ENCODE measurements at places on chromosomes 7 and 10.
A peak's percentile ranks its signal among the peaks of the same experiment; 100 is the strongest.

DNA sequence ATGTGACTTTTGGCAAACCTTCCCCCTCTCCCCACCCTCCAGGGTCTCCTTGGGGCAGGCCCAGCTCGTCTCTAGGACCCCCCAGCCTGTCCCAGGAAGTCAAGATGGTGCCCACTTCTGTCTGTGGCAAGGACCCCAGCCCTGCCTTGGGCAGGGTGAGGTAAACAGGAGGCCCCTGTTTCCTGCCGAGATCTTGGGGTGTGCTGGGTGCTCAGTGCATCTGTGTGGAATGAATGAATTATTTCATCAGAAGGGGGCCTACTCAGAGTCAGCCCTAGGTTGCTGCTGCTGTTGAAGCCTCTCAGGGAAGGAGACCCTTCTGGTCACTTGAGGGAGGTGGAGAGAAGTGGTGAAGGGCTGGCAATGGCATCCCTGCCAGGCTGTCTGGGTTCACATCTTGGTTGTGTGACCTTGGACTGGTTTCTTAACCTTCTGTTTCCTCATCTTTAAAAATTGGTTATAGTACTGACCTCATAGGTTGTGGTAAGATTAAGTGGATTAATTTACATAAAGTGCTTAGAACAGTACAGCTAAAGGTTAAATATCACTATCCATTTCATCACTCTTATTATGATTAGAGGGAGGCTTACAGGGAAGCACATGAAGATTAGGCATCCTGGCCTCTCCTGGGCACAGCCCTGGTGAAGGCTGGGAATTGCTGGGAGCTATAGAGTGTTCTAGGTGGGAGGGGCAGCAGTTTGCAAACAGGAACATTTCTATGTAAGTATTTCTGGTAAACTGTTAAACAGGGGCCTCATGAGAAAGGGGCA lies 67.7 kb downstream of the ZMIZ1 start:
- DNase-seq = no peak

DNA sequence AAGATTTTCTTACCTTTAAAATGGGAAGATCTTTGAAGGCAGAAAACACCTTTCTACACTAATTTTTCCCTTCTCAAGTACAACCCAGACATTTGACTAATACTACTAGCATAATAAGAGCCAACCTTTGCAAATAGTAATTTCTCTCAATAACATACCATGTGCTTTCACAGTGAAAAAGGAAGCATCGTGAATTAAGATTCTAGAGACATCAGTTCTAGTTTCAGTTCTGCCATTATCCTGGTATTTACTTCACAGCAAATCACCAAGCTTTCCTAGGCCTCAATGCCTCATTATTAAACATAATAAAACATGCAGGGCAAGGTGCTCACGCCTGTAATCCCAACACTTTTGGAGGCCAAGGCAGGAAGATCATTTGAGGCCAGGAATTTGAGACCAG lies 24.9 kb downstream of the GSAP start:
- no peak for DNase-seq

DNA sequence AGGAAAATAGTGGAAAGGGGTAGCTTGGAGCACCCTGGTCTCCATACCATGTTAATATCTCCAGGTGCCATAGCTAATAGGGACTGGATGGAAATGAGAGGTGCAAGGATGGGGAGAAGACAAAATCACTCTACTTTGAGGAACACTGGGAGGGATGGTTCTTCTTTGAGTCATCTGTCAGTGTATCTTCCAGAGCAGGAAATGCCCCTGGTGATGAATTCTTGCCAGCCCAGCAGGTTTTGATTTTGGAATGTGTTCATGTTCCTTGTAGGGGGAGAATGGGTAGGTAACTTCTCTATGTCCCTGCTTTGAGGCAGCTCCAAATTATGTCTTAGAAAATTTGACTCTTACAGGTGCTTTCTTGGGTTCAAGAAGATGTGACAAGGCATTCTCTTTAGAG lies 177.0 kb upstream of the GLI3 start:
- DNase-seq = no peak

DNA sequence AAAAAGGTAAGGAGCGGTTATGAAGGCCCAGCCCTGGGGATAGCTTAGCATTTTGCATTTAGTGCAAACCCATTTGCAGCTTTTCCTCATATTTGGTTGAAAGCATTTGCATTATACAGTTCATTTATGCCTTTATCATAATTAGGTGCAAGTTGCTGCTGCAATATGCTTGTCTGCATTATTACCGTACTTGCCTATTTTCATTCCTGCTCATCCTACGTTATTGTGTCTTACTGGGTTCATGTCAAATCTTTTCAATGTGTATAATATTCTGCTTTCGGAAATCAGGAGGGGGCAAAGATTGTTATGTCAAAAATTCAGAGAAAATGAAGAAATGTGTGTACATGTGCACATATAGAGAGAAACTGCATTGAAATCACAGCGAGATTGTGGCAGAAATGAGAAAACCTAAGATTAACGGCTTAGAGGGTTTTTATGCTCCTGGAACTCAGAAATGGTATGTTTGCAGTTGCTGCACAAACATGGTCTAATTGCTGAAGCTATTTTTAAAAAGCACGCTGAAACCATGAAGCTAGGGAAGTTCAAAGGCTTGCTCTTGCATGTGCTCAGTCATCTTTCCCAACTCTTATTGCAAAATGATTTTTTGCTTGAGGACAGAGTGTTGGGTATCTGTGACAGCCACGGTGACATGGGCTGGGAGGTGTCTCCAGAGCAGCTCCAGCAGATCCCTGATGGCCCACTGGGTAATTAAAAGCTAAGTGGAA lies 613.2 kb downstream of the SDK1 start:
- DNase-seq = no peak

GRCh38 chr7:149147072-149147751 lies at the start of gene ZNF398:
ZNF398 (plus strand) TSS chr7:149147453; CDS start chr7:149147743, 290 bp downstream.
- no peak for DNase-seq

DNA sequence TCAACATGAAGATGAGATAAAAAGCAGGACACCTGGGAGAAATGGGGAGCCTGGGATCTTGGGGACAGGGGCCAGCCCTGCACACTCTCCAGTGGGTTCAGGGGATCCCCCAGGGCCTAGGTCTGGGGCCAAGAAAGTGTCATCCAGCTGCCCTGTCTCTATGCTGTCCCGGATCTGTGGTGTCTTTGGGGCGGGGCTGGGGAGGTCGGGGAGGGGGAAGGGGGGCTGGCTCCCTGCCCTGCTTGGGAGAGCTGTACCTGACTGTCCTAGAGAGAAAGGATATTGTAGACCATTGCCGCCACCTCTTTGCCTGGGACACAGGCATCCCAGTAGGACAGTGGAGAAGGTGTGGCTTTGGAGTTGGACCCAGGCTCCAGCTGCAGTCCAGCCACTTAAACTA lies 7.0 kb upstream of the SPACDR start:
- no peak for DNase-seq

DNA sequence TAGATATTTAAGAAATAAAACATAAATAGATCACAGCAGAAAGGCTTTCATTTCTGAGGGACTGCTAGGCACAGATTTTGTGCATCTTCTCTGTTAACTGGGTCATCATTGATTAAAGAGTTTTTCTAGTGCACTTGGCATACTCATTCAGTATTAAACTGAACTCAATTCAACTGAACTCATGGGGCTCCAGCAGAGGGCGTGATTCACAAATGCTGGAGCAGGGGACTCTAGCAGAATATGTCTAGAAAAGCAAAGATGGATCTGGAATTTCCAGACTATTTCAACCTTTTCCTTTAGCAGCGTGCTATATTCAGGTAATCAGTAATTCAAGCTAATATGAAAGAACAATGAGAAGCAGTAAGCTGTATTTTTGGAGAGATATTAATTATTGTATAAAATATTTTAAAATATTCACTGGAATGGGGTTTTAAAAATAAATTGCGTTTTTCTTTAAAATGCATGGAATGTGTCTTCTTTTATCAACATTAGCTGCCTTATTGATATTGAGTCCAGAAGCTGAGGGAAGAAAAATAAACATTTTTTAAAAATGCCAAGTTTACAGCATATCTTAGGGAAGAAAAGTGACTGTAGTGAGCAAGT lies 296.8 kb upstream of the CACNA2D1 start:
- DNase-seq = no peak

DNA sequence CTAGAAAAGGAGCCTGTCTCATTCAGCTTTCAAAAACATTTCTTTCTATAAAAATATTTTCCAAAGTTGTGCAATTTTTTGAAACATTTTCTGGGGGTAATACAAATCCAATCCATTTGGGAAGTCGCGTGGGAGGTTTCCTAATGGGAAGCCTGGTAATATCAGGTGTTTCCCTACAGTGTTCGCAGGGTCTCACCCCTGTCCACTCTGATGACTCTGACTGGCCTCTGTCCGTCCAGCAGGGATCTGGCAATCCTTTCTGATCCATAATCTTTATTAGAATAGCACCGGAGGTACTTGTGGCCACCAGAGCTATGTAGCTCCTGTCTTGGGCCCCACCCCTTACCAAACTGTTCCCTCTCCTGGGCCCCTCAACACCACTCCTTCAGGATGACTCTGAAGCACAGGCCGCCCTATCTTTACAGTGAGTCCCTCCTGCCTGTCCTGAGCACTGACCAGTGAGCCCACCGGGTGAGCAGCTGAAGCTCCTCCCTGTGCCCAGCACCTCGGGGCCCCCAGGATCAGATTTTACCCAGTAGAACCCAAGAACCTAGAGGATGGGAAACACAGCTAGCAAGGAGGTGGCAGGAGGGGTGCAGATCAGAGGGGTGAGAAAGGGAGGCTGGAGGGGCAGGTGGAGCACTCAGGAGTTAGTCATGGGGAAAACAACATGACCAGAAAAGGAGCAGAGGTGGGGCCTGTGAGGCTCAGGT lies 84.8 kb downstream of the PTPRE start:
- no peak for DNase-seq

GRCh38 chr7:55931421-55932151 lies 20.1 kb upstream of the MRPS17 start:
- DNase-seq = no peak

- DNase-seq = no peak
Observed at GRCh38 chr10:59234194-59234593, 57.8 kb downstream of the PHYHIPL start.

GRCh38 chr7:134480730-134481129 lies 21.8 kb upstream of the AKR1B1 start:
- no peak for DNase-seq

- DNase-seq = no peak
Observed at GRCh38 chr7:143210541-143210940, 11.3 kb upstream of the TAS2R40 start.

- DNase-seq = no peak
Observed at GRCh38 chr7:140261522-140261921, 84.7 kb upstream of the KDM7A start.

DNA sequence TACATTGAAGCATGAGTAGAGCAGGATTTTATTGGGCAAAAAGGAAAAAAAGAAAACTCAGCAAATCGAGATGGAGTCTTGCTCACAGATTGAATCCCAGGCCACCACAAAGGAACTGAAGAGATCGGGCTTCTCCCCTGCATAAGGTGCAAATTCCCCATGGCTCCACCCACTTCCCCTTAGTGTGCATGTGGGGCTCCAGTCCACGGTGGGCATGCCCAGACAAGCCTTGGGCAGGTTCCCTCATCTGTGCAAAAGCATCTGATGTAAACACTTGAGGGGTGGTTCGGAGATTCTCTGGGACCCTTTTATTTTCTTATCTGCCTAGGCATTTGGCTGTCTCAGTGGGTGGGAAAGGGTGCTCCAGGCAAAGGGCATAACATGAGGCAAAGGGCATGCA lies 150.7 kb downstream of the CFTR start:
- DNase-seq = no peak

- DNase-seq = no peak
Observed at GRCh38 chr10:89426230-89426868, 12.0 kb downstream of the IFIT5 start.

GRCh38 chr7:94970085-94970576 lies 62.7 kb downstream of the PPP1R9A start:
- DNase-seq = no peak

DNA sequence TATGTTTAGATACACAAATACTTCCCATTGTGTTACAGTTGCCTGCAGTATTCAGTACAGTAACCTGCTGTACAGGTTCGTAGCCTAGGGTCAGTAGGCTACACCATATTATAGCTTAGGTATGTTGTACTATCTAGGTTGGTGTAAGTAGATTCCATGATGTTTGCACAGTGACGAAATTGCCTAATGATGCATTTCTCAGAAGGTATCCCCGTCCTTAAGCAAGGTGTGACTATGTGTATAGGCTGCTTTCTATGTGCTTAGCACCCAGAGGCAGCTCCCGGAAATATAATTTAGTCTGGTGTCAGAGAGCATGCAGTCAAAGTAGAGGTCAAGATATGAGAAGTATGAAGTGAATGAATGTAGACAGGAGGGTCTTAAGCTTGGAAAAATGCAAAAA lies 9.8 kb downstream of the MAPK8 start:
- DNase-seq = no peak

DNA sequence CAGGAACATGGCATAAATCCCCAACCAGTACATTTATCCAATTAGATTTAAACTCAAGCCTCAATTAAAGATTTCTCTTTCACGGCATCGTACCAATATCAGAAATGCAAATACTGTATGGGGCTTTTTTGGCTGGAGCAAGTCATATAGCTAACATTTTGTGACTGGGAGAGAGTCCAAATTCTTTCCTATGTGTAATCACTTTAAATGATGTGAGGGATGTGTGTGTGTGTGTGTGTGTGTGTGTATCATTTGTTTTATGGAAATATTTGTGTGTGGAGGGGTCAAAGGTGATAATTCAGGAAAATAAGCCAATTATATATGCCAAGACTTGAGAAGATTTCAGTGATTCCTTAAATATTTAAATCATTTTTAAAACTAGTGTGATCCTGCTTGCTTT lies 196.6 kb downstream of the TRIL start:
- DNase-seq = no peak

DNA sequence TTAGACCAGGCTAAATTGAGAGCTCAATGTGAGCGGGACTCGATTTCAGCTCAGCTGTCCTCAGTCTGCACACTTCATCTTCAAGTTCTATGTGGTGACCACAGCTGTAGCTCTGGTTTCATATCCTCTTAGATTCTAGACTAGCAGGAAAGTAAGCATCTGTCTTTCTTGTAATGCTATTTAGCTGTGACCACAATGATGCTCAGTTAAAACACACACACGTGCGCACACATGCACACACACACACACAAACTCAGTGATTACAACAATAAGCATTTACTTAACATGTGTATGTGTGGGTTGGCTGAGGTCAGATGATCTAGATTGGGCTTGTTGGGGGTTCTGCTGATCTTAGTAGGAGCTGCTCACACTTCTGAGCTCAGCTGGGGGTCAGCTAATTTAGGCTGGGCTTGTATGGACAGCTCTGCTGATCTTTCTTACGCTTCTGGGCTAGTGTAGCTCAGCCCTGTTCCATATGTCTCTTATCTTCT lies 82.5 kb downstream of the ZNF365 start:
- DNase-seq = no peak

DNA sequence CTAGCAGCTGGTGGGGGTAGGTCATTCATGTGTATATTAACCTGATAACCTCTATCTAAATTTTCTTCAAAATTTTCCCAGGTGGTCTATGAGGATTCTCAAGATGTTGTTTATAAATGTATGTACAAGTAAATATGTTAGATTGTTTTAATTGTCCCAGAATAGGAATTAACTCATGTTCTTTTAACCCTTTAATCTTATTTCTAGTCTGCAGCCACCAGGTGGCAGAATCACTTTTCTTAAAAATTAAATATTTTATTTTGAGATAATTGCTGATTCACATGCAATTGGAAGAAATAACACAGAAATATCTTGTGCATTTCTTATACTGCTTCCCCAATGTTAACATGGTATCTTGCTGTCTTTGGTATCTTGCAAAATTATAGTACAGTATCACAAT lies 589.5 kb downstream of the ARL4A start:
- DNase-seq = no peak

GRCh38 chr7:42240416-42240815 lies 3.4 kb upstream of the GLI3 start:
- DNase-seq = no peak

GRCh38 chr7:112286250-112287086 lies 80.0 kb downstream of the ZNF277 start:
- peak; percentile 95 for DNase-seq

GRCh38 chr10:125149680-125150047 lies 10.7 kb downstream of the CTBP2 start:
- DNase-seq = no peak

Measured in NCI-H524 treated with DMSO at 0.1 percent for 48 hours (cell line).